MG63 (cell line): ENCODE measurements at places on chromosomes 12 and 14.

DNA sequence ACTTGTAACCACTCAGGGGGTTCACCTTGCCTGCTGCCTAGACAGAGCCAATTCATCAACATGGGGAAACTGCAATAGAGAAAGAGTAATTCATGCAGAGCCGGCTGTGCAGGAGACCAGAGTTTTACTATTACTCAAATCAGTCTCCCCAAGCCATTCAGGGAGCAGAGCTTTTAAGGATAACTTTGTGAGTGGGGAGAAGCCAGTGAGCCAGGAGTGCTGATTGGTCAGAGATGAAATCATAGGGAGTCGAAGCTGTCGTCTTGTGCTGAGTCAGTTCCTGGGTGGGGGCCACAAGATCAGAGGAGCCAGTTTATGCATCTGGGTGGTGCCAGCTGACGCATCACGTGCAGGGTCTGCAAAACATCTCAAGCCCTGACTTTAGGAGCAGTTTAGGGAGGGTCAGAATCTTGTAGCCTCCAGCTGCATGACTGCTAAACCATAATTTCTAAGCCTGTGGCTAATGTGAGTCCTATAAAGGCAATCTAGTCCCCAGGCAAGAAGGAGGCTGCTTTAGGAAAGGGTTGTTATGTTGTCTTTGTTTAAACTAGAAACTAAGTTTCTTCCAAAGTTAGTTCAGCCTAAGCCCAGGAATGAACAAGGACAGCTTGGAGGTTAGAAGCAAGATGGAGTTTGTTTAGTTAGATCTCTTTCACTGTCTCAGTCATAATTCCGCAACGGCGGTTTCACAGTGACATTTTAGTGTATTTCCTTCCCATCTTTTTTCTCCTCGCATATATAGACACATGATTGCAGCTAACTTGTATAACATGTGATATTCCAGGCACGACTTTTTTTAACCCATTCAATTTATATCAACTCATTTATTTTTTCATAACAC, 68.9 kb upstream of the NCOR2 start:
- peak; percentile 95 for DNase-seq

- DNase-seq: no peak
These were observed 68.4 kb upstream of the PTGR2 start for GRCh38 chr14:73783107-73783727.

DNA sequence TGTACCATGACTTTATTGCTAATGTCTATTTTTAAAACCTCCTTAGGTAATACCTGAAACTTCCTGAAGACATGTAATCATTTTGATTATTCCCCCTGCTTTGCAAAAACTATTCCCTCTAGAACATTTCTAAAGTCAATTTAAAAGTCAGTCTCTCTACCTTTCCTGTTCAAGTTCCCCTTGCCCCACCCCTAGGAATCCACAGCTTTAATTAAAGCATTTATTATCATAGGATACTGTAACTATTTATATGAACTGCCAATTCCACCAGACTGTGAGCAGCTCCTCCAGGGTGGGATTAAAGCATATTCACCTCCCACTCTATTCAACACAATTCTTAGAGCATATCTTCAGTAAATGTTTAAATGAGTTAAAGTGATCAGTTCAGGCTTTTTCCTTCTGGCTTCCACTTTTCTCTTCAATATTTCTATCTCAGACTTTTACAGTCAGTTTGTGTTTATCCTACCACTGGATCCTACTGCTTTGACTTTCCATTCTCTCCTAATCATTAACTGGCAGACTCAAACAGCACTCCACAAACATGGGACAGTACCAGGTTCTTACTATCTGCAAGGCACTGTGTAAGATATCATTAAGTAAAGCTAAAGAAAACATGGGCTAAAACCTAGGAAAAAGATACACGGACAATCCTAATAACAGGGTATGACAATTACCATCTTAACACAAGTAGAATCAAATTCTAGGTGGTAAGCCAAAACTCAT, 39.1 kb downstream of the PTPN21 start:
- no peak for DNase-seq

GRCh38 chr12:43832463-43833168, 3.3 kb upstream of the TMEM117 start:
- no peak for DNase-seq

- DNase-seq: peak; percentile 65
These were observed 1.6 kb downstream of the SLC16A7 start for GRCh38 chr12:59597385-59597781.

DNA sequence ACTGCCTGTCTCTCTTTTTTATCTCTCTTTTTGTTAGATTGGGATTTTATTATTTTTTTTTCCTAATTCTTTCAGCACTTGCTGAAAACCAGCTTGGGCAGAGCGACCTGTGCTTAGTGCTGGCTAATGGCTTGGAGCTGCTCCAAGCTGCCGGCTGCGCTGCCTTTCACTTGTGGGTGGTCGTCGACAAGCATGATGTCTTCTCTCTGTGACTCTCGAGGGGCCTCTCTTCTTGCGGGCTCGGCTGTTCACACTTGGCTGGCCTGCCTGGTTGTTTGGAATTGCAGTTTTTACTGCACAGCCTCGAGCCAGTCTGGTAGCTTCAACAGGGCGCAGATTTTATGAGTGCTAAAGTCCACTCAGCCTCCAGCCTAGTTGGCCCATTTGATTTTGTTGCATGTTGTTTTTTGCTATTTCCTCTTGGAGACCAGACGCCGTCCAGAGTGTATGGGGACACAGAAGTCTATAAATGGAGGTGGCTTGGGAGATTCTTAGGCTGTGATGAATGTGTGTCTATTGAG, 18.6 kb downstream of the TPCN1 start:
- no peak for DNase-seq

DNA sequence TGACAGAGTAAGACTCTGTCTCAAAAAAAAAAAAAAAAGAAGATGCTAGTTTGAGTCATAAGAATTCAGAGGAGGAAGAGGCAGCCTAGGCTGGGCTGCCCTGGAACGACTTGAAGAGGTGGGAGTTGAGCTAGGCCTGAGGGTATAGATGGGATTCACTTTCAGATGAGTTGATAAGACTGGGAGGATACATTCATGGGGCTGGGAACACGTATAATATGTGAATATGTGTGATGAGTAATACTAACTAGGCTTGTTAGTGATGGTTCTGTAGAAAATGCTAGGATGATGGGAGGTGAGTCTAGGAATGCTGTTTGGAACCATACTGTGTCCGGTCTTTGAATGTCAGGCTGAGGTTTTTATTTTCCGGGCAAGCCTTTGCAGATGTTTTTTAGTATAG, 9.0 kb downstream of the PLEKHA5 start:
- DNase-seq: no peak

DNA sequence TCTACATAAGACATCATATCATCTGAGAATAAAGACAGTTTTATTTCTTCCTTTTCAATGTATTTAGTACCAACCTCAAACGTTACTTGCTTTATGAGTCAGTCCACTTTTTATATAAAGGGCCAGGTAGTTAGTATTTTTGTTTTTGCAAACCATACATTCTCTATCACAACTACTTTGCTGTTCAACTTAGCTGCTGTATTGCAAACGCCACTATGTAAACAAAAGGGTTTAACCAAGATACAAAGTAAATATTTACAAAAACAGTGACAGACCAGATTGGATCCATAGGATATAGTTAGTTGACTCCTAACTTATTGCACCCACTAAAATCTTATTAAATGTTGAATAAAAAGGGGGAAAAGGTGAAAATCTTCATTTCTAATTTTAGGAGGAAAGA, 87.7 kb upstream of the FOXG1 start:
- DNase-seq: no peak

DNA sequence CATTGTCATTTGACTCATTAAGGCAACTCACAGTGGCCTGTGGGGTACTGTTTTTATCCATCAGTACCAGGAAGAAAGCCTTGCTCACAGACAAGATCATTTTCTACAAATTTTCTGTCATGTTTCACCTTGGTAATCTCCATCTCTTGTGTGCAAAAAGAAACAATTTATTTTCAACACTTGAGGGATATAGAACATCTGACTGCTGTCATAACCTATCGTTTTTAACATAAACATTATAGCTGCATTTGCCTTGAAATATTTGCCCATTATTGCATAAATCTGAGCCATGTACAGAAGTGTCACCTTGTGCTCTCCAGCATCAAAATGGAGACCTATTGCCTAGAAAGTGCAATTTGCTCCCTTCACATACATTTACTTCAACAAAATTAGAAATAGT, 300.8 kb downstream of the NPAS3 start:
- DNase-seq: no peak

GRCh38 chr14:74574090-74574433, 38.0 kb downstream of the LTBP2 start:
- no peak for DNase-seq
